ENCODE measurements at places on chromosomes 6 and 20.

GRCh38 chr20:62952968-62953838 lies 694 bp downstream of the SLC17A9 start:
- peak; percentile 49 for DNase-seq

- no peak for DNase-seq
Measured at GRCh38 chr20:36017048-36017951, 48.9 kb downstream of the CNBD2 start.

DNA sequence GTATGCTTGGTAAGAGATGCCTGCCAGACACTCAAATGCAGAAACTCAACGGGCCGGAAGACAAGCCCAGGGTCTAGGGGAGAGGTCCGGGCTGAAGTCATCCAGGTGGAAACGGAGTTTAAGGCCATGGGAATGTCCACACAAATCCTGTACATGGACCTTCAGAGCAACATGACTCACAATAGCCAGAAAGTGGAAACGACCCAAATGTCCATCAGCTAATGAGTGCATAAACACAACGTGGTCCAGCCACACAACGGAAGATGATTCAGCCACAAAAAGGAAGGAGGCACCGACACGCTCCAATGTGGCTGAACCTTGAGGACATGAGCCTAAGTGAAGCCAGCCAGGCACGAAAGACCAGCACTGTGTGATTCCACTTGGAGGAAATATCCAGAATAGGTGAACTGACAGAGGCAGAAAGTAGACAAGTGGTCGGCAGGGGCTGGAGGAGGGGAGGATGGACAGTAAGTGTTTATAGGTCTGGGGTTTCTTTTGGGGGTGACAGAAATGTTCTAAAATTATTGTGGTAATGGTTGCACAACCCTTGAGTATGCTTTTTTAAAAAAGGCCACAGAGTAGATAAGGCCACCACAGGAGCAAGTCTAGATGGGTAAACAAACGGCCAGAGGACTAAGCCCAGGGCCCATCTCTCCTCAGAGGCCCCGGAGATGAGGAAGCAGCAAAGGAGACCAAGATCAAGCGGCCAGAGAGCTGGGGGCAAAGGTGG lies 105.6 kb downstream of the PREX1 start:
- DNase-seq = no peak

DNA sequence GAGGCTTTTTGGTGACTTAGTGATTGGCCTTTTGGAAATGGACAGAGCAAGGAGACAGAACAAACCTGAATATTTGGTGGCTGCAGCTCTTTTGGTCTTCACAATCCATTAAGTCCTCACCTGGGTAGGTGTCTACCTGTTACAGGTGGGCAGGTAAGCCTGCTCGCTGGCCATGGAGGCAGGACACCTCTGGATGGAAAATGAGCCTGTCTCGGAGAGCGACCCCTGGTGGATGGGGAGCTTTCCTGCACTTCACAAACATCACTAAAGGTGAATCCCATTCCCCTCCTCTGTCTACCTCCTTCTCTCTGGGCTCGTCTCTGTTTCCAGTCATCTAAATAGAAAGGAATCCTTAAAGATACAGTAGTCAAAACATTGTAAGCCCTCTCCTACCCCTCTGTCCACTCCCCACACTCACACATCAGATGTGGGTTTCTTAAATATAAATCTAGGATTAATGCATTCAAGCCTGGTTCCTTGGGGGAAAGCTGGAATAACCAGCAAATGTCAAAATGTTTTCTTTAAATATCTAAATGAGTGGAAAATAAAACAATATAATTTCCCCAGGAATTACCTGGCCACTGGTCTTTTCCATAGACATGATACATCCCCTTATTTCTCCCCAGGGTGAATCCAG lies 304.9 kb downstream of the CDH26 start:
- DNase-seq = peak; percentile 64

- peak; percentile 80 for DNase-seq
Measured at GRCh38 chr20:50146732-50147662, 6.5 kb downstream of the PEDS1 start.

- peak; percentile 68 for DNase-seq
Measured at GRCh38 chr20:57399587-57400155, 8.5 kb downstream of the RBM38 start.
